ENCODE measurements at places on chromosomes 12 and 14.

- no peak for DNase-seq
Observed at GRCh38 chr12:57803319-57803893, 15.1 kb downstream of the AVIL start.

- DNase-seq: no peak
Observed at GRCh38 chr12:129772501-129773493, 131.0 kb downstream of the TMEM132D start.

DNA sequence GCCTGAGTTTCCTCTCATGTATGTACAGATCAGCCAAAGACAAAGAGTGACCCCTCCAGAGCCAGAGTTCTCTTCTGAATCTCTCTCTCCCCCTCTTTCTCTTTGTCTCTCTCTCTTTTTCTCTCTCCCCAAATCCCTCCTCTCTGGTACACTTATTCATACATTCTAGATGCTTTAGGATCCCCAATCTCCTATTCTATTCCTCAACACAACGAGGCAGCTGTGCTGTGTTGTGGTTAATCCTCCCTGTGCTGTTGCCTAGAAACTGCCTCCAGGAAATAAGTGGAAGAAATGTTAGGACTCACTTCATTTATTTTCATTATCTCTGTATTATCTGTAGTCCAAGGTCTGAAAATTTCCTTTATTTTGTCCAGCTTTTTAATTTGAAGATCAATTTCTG is 350.5 kb upstream of the OR4E1 start:
- DNase-seq: no peak

GRCh38 chr14:81341370-81341769 is 58.8 kb downstream of the STON2 start:
- no peak for DNase-seq

GRCh38 chr12:13173012-13173932 is 23.3 kb upstream of the EMP1 start:
- no peak for DNase-seq

DNA sequence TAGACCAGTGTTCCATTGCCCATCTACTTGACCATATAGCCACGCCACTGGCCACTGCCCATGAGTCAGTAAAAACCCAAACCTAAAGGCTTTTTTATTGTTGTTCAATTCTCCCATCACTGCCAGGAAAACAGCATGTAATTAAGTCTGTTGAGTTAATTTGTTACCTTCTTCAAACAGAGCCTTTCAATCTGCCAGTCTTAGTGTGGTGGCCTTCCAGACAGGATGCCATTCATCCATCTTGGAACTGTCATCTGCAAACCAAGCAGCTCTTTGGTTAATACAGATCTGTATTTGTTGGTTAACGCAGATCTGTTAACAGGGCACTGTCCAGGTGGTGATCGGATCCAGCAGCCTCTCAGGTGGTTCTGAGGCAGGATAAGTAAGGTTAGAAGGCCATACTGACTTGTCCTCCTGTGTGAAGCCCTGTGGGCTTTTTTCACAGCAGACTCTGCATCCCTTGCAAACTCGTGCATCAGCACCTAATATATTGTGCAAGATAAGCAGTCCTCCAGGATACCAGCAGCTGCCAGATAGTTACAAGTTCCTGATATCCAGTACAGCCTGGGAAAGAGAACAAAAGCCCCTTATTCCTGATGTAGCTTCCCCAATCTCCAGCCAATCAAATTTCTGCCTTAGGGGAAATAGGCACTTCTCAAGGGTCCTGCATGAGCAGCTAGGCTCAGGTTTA is 59.1 kb upstream of the DHRS4 start:
- no peak for DNase-seq

GRCh38 chr12:94055528-94055927 is 92.8 kb upstream of the PLXNC1 start:
- DNase-seq: no peak

DNA sequence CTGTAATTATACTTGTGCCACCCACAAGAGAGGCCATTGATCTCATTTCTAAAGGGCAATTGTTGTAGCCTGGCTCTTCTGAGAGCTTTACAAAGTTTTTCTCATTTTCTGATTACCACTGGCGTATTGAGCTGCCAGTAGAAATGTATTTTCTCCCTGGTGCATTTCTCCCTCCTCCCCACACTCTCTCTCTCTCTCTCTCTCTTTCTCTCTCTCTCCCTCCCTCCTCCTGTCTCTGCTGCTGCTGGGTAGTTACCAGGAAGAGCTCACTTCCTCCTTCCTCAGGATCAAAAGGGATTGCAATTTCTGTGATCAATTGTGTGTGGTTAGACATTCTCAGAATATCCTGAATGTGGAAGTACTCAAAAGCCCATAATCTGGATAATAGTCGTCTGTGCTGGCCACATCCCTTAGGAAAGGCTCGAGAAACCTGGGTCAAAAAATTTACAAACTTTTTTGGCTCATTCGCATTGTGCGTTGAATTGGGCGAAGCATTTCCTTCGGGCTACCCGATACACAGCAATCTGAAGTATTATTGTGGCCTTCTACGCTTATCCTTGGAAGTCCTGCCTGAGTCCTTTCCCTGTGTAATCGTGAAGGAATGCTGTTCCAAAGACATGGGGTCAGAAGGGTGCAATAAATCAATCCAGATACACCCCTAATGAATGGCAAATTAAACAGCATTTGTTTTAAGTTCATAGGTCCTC is 254.8 kb downstream of the MSRB3 start:
- DNase-seq: no peak

DNA sequence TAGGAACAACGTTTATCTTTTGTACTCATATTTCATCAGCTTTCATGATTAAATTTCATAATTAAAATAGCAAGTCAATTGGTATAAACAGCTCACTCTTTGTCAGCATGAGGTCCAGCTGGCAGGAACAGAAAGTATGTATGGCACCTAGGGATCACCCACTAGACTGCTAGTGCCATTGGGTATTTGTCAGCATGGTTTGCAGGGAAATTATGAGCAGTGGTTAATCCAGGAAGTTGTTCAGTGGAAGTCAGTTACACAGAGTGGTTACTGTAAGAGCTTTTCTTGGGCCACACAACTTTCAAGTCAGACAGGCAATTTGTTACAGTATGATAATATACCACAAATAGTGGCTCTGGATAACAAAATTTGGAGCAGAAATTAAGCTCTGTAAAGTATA is 340.3 kb upstream of the RGS6 start:
- no peak for DNase-seq

- DNase-seq: no peak
Observed at GRCh38 chr14:29388571-29388970, 539.1 kb downstream of the PRKD1 start.

GRCh38 chr12:64875186-64875585 is 50.7 kb downstream of the TBC1D30 start:
- no peak for DNase-seq

DNA sequence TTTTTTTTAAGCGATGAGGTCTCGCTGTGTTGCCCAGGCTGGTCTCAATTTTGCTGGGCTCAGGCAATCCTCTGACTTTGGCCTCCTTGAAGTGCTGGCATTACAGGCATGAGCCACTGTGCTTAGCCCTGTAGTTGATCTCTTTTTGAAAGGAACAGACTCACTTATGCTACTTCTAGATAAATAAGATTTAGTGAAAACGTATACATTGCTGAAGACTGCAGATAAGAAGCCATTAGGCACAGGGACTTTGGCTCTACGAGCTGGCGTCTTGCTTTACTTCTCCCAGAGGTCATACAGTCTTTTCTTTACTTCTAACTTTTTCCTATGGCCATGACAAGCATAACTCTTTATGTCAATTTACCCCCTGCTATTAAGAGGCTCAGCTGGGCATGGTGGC is 9.4 kb downstream of the PTGR2 start:
- DNase-seq: no peak

DNA sequence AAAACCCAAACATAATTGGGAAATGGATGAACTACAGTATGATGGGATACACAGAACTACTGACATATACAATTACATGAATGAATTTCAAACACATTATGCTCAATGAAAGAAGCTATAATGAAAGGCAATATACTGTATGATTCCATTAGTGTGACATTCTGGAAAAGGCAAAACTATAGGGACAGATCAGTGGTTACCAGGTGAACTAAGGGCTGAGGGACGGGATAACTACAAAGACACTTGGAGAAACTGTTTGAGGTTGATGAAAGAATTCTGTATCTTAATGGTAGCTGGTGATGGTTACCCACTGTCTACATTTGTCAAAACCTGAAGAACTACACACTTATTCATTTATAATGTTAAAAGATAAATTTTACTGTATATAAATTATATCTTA is 7.7 kb downstream of the ZFC3H1 start:
- DNase-seq: no peak

- no peak for DNase-seq
Observed at GRCh38 chr14:55540847-55541773, 38.9 kb upstream of the KTN1 start.

- no peak for DNase-seq
Observed at GRCh38 chr14:83992857-83993256, 1537.1 kb upstream of the FLRT2 start.

- DNase-seq: no peak
Observed at GRCh38 chr14:96252999-96253539, 2.9 kb upstream of the BDKRB1 start.

GRCh38 chr12:131903270-131904255 is 9.1 kb downstream of the ULK1 start:
- no peak for DNase-seq

GRCh38 chr12:130977046-130977742 is 23.5 kb downstream of the ADGRD1 start:
- DNase-seq: no peak

DNA sequence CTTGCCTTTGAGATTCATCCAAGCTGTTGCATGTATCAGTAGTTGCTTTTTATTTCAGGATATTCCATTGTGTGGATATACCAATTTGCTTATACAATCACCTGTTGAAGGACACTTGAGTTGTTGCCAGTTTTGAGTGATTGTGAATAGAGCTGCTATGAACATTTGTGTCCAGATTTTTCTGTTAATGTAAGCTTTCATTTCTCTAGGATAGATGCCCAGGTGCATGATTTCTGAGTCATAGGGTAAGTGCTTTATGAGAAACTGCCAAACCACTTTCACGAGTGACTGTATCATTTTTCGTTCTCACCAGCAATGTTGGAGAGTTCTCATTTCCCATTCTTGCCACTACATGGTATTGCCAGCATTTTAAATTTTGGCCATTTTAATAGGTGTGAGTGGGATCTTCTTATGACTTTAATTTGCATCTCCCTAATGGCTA is 434.6 kb upstream of the RGS6 start:
- no peak for DNase-seq
